AG04450 (cell line): ENCODE measurements at places on chromosomes 5 and 9.

DNA sequence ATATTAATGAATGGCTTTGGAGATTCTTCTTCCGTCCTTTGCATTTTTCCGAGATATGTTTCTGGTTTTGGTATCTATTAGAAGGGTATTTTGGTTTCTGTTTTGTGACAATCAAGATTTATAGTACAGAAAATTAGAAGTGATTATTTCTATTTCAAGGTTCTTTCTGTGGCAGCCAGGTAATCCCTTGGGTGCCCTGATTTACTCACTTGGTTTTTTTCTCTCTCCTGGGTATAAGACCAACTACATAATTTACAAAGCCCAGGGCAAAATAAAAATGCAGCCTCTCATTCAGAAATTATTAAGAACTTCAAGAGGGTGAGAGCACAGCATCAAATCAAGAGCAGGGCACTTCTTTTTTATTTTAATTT lies 2.0 kb upstream of the RNF14 start:
- DNase-seq, result no peak

- no peak for DNase-seq
Observed at GRCh38 chr5:36701085-36701698, 94.8 kb downstream of the SLC1A3 start.

GRCh38 chr9:35285731-35286130 lies 123.9 kb downstream of the UNC13B start:
- no peak for DNase-seq

DNA sequence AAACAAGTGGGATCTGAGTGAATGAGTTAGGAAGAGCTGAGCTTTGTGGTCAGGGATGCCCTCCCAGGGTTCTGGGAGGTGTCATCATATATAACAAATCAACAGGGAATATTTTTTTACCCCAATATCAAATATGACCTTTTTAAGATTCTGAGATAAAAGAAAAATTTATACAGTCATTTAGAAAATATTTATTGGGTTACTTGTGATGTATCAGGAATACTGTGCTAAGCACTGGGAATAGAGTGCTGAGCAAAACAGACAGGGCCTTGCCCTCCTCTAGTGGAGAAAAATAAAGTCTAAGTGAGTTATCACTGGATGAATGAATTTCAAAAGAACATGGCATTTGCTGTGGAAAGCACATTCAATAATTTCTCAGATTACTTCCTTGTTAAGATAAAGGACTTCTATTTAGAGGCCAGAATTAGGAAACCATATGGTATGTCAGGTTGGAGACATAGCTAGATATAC lies 102.9 kb downstream of the BOD1 start:
- DNase-seq, result no peak

DNA sequence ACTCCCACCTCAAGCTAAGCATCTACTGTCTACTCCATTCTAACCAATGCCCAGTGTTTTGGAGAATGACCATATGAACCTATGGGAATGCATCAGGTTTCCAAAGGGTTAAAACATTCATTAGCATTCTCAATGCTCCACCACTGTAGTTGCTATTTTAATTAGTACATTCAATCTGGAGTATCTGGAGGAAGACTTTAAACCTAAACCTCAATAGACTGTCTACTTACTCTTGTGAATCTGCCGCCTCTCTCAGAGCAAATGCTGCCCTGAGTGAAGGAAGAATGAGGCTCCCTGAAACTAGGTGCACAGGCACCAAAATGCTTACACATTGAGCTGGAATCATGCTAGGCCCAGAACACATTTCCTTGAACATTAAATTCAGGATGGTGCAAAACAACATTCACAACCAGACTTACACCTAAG lies 2.0 kb downstream of the ENC1 start:
- no peak for DNase-seq

DNA sequence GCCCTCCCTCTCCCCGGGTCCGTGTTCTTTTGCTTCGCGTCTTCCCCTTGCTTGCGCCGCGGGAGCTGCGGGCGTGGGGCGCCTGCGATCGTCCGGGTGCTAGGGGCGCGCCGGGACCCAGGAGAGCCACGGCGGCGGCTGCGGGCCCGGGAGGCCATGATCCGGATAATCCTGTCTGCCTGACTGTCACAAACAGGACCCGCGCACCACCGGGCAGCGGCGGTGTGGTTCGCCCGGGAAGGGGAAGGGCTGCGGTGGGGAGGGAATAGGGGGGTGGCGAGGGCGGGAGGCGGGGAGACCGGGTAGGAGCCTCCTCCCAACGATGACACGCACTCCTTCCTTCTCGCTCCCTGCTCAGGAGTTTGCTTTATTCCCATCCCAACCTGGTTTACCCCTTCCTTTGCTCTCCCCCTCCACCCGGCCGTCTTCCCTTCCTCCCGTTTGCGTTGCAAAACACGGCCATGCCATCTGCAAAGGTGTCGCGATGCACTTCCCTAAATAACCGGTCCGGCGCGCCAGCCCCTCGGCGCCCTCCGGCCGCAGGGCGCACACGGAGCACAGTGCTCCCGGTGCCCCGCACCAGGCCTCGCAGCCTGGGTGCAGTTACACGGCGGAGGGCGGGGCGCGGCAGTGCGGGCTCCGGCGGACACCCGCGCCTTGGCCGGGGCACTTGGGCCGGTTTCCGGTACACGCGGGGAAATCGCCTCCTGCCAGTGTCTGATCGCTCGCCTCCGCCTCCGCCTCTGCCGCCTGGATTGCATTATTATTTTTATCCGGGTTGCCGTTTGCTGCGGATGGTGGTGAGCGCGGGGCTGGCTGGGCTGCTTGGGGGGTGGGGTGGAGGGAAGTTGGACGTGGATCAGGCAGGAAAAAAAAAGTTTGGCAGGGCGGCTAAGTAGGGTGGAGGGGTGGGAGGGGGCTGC lies 1.5 kb downstream of the SMARCA2 start:
- no peak for DNase-seq

DNA sequence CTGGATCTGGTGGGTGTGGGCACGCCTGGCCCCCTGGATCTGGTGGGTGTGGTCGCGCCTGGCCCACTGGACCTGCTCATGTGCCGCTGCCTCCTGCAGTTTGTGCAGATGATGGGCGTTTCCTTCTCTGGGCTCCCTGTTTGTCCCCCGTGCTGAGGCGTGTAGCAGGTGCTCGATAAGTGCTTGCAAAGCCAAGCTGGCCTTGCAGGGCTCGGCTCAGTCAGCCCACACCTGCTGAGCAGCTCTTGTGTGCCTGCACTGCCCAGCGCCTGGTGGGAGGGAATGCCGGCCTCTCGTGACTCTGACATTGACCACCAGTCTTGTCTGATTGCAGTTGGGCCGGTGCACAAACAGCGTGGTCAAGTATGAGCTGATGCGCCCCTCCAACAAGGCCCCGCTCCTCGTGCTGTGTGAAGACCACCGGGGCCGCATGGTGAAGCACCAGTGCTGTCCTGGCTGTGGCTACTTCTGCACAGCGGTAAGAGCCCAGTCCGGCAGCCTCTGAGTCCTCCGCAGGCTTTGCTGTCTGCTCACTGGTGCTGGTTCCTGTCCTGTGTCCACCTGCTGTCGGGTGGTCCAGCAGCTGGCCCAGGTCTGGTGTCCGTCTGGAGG lies 102.7 kb upstream of the CACNA1B start:
- DNase-seq, result no peak
